ENCODE measurements at places on chromosomes 6 and 20.

DNA sequence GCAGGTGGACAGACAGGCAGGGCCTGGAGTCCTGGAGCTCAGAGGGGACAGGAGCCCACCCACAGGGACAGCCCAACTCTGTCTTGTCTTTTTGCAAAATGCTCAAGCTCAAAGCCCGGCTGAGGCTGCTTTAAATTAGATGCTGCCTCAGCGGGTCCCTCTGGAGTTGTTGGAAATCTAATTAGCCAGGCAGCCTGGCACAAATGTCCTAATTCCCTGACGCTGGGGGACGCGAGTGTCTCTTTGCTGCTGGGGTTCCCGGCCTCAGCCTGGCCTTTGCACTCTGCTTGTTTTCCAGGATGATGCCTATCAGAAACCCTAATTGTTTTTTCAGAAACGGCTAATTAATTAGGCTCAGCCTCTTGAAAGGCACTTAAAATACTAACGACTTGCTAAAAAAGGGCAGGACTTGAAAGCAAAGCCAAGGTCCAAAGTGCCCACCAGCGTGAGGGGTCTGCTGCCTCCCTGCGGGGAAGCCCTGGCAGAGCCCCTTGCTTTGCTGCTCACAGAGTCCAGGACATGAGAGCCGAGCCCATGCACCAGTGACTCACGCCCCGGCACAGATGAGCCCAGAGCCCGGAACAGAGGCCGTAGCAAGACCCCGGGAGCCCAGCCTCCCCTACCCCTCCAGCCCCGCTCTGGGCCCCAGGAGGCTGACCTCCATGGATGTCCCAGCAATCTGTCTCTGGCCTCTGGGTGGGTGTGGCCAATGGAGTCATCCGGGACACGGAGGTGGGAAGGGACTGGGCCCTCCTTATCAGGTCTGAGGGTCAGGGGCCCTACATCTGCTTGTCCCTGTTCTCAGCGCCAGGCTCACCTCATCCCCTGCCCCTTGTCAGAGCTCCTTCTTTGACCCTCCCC lies 46.0 kb upstream of the BHLHE23 start:
- DNase-seq = no peak

DNA sequence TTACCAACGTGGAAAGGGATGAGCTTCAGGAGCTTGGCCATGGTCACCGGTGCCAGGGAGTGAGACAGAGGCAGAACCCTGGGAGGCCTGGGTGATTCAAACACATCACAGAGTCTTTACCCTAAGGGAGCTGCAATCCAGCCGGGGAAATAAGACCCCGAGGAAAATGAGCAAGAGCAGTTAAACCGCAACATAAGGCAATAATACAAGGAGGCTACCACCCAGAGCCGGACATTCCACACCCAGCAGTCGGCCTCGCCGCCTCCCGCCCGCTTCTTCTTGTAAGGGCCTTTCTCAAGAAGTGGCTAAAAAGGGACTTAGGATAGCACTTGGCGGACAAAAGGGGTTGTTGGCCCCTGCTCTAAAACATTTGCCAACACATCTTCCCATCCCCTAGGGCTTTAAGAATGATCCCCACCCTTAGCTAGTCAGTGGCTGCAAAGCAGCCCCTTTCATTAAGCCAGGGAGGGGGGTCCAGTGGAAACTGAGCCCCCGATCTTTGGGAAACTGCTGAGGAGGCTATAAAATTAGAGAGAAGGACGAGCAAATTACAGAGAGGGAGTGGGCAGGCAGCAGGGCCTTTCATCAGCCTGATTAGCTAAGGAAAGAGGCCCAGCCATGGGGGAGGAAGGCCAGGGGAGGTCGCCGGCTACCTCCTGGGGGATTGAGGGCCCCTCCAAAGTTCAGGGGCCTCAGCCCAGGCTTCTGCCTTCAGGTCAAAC lies 34.3 kb downstream of the SNX5 start:
- DNase-seq = no peak

- DNase-seq = no peak
Observed at GRCh38 chr20:29297411-29298270, 1959.8 kb upstream of the DEFB115 start.

- DNase-seq = no peak
Observed at GRCh38 chr6:38453861-38454260, 185.9 kb downstream of the BTBD9 start.

DNA sequence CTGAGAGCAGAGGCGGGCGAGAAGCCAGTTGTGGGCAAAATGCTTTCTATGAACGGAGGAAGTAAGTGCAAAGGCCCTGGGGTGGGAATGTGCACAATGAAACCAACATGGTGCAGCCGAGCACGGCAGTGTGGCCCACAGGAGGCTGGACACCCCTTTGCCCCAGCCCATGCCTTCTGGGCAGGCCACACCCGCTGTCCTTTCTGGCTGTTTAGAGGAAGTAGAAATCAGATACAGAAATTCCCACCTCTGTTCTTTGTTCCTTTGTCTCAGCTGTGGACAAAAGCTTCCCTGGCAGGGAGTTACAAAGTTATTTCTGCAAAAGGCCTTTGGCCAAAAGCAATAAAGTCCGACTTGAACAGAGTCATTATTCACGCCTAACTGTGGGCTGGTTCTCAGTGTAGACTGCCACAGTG lies 11.9 kb downstream of the SULF2 start:
- no peak for DNase-seq

GRCh38 chr6:19838442-19839236 lies 1.5 kb downstream of the ID4 start:
- DNase-seq = peak; percentile 36

DNA sequence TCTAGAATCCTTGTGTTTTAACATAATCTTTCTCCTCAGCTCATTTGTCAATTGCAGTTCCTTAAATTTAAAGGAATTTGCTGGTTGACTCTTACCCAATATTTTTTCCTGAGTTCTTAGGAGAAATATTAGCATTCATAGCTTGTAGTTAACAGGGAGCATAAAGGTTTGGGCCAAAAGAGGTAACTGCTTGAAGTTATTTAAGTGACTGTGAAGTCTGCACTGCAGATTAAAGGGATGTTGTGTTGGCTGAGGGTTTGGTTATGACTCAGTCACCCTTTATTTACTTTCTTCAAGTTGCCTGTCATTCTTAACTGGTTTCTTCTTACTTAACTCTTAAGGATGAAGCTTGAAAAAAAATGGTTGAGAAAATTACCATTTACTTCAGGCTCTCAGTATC lies 220.3 kb upstream of the LAMP5 start:
- DNase-seq = no peak

- DNase-seq = peak; percentile 81
Observed at GRCh38 chr20:2451939-2452732, 18.5 kb downstream of the SNRPB start.

Data from NCI-H2227 treated with DMSO at 0.1 percent for 48 hours (cell line).